ENCODE measurements at places on chromosomes 2 and 18. TPM values are rescaled to one million over a fixed set of nuclear protein-coding genes. Genes with fewer than 3 reads are reported as not detected.

Gene PPP1R7
- 45.3 TPM for total RNA-seq

Gene SERPINB3
- not detected for total RNA-seq

Gene KCNJ3
- total RNA-seq, result 0.62 TPM

Gene TMEM163
- 0.45 TPM for total RNA-seq

Gene TUBA4B
- total RNA-seq, result not detected

Gene CCDC121
- 7.6 TPM for total RNA-seq

Gene IL37
- not detected for total RNA-seq

Gene HRH4
- 0.36 TPM for total RNA-seq

Gene SLC23A3
- 3.3 TPM for total RNA-seq

Gene LRATD1
- total RNA-seq, result 3.0 TPM

Gene CRIM1
- 209 TPM for total RNA-seq

Gene CGREF1
- 4.1 TPM for total RNA-seq

Gene TCF23
- not detected for total RNA-seq

Gene GRB14
- 20.2 TPM for total RNA-seq

Gene RNF152
- total RNA-seq, result 13.3 TPM

Gene NEB
- 2.2 TPM for total RNA-seq

Gene SMYD1
- total RNA-seq, result 0.49 TPM

Gene ALPG
- not detected for total RNA-seq

Gene GKN2
- total RNA-seq, result not detected

Gene UGT1A5
- not detected for total RNA-seq

Gene SLC14A1
- 5.5 TPM for total RNA-seq

Gene ARL5A
- 51.4 TPM for total RNA-seq

Gene AKAIN1
- total RNA-seq, result not detected

Gene GALNT13
- 0.49 TPM for total RNA-seq

Gene ACADL
- 32.4 TPM for total RNA-seq

Gene RBM44
- total RNA-seq, result 1.2 TPM

Gene MTERF4
- total RNA-seq, result 33.5 TPM

Gene EFEMP1
- total RNA-seq, result 139 TPM

Gene REG1B
- 2.3 TPM for total RNA-seq

Gene EPAS1
- 270 TPM for total RNA-seq

Gene ONECUT2
- total RNA-seq, result not detected

Gene EFR3B
- 13.2 TPM for total RNA-seq

Gene C1QL2
- total RNA-seq, result not detected

Gene PROKR1
- total RNA-seq, result 0.18 TPM

Gene HOXD9
- total RNA-seq, result 4.9 TPM

Gene PIEZO2
- total RNA-seq, result 26.8 TPM

Gene CDK5R2
- total RNA-seq, result not detected

Gene CHRNG
- not detected for total RNA-seq

Gene TRIM43B
- total RNA-seq, result 0.27 TPM

Gene LAMA1
- total RNA-seq, result 2.0 TPM

Gene MAB21L4
- total RNA-seq, result not detected

Gene AQP12A
- total RNA-seq, result not detected
